T-helper 17 cell (primary cell): ENCODE measurements at places on chromosomes 6 and 20. TPM values are rescaled to one million over a fixed set of nuclear protein-coding genes. Genes with fewer than 3 reads are reported as not detected.
A peak's percentile ranks its signal among the peaks of the same experiment; 100 is the strongest.

Gene SAMD5
- total RNA-seq, result not detected

GRCh38 chr20:33419140-33419974 is 18.0 kb upstream of the CDK5RAP1 start:
- no peaks in the 10 kb centered on the region for H3K36me3 ChIP-seq
- H3K27me3 ChIP-seq, result no peaks in the 10 kb centered on the region
- no peak overlapping the region for H3K27ac ChIP-seq
- no peak overlapping the region for H3K4me3 ChIP-seq
- no peak for DNase-seq

Gene ACSS1
- total RNA-seq, result 34.0 TPM

GRCh38 chr6:49906526-49906925 is 40.2 kb upstream of the CRISP1 start:
- no peak for DNase-seq
- no peak overlapping the region for H3K27ac ChIP-seq
- no peaks in the 10 kb centered on the region for H3K4me1 ChIP-seq
- no peaks in the 10 kb centered on the region for H3K27me3 ChIP-seq

DNA sequence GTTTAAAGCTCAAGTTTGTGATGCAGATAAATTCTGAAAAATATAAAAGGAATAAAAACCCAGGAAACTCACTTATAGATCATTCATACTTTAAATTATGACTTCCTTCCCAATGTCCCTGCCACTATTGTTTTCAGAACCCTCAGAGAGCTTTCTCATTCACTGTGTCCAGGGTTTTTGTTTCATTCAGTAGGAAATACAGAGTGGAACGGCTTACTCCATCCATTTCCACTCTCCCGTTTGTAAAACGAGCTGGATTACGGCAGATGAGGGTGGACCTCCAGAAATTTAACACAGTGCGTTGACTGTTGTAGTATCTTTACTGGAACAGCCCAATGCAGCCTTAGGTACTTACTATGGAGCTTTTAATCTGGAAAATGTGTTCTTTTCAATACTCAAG is 23.6 kb downstream of the BPIFA1 start:
- peaks cover 50% of the 10 kb centered on the region for H3K27me3 ChIP-seq
- peaks cover 7% of the 10 kb centered on the region for H3K4me1 ChIP-seq
- no peaks in the 10 kb centered on the region for H3K36me3 ChIP-seq
- DNase-seq, result no peak
- H3K4me3 ChIP-seq, result no peak overlapping the region
- no peak overlapping the region for H3K27ac ChIP-seq

DNA sequence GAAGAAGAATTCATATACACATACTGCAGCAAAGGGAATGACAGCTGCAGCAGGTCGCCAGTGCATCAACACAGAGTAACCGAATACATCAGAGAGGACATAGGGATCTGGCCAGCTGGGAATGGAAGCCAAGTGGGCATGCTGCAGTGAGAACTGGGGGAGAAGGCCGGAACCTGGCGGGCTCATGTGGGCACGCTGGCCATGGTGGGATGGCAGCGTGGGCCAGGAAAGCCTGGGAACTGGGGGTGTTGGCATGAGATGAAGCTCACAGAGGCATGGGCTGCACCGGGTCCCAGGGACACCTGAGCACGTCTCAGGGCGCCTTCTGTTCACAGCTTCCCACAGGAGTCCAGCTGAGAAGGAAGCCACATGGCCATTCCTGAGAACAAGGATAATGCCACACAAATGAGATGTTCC is 139.5 kb upstream of the AGPAT4 start:
- no peaks in the 10 kb centered on the region for H3K36me3 ChIP-seq
- H3K27ac ChIP-seq, result no peak overlapping the region
- no peak overlapping the region for H3K4me3 ChIP-seq
- H3K4me1 ChIP-seq, result no peaks in the 10 kb centered on the region
- peaks cover 22% of the 10 kb centered on the region for H3K27me3 ChIP-seq

GRCh38 chr20:37921341-37921929 is 18.5 kb downstream of the VSTM2L start:
- H3K4me1 ChIP-seq, result peaks cover 6% of the 10 kb centered on the region
- H3K36me3 ChIP-seq, result peaks cover 4% of the 10 kb centered on the region
- DNase-seq, result no peak

DNA sequence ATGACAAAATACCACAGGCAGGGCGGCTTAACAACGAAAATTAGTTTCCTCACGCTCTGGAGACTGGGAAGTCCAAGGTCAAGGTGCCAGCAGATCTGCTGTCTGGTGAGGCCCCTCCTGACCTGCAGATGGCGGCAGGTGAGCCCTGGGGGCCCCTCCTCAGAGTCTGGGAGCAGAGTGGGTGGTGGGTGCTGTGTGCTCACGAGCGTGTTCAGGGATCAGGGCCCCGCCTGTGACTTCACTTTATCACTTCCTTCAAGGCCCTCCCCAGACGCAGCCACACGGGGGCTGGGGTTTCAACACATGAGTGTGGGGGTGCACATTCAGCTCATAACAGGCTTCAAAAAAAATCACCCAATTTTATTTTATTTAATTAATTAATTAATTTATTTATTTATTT is 39.3 kb downstream of the SLC2A4RG start:
- H3K36me3 ChIP-seq, result no peaks in the 10 kb centered on the region
- H3K27me3 ChIP-seq, result no peaks in the 10 kb centered on the region
- peaks cover 15% of the 10 kb centered on the region for H3K4me1 ChIP-seq
- no peak overlapping the region for H3K27ac ChIP-seq

GRCh38 chr6:9140951-9141460 is 705.7 kb upstream of the SLC35B3 start:
- H3K27me3 ChIP-seq, result no peaks in the 10 kb centered on the region
- H3K4me3 ChIP-seq, result no peak overlapping the region
- H3K27ac ChIP-seq, result no peak overlapping the region
- no peaks in the 10 kb centered on the region for H3K36me3 ChIP-seq
- no peaks in the 10 kb centered on the region for H3K4me1 ChIP-seq

DNA sequence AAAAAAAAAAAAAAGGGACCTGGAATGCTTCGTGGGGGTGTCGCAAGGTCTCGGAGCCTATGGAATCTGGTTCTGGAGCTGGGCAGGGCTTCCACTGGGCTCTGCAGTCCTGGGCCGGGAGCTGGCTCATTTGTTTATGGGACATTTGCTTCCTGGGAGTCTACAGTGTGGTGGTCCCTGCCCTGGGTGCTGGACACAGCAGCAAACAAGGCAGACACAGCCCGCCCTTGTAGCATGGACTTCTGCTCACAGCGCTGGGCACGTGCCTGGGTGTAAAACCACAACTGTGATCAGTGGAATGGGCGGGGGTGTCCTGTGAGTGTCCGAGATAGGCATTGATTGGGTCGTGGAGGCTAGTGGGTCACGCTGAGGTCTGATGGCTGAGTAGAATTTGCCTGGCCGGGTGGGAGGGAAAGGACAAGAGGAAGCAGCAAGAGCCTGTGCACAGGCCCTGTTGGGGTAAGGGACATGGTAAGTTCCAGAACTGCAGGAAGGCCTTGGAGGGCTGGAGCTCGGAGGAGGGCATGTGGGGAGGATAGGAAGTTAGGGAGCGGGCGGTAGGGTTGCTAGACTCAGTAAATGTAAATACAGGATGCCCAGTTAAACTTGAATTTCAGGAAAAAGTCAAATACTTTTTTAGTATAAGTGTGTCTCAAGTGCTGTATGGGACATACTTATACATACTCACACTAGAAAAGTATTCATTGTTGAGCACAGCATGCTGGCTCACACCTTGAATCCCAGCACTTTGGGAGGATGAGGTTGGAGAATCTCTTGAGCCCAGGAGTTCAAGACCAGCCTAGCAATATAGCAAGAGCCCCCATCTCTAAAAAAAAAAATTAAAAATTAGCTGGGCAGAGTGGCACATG is 61.3 kb upstream of the PMEPA1 start:
- H3K4me1 ChIP-seq, result peaks cover 2% of the 10 kb centered on the region
- no peak overlapping the region for H3K4me3 ChIP-seq
- no peak overlapping the region for H3K27ac ChIP-seq
- peaks cover 2% of the 10 kb centered on the region for H3K36me3 ChIP-seq
- no peak for DNase-seq

- no peaks in the 10 kb centered on the region for H3K36me3 ChIP-seq
- H3K4me1 ChIP-seq, result peaks cover 20% of the 10 kb centered on the region
- H3K27ac ChIP-seq, result peak overlapping the region; percentile 79
- DNase-seq, result no peak
- no peak overlapping the region for H3K4me3 ChIP-seq
- H3K27me3 ChIP-seq, result no peaks in the 10 kb centered on the region
Measured at GRCh38 chr6:27159725-27160124, 87.8 kb upstream of the PRSS16 start.

Gene BHLHE23
- not detected for total RNA-seq

DNA sequence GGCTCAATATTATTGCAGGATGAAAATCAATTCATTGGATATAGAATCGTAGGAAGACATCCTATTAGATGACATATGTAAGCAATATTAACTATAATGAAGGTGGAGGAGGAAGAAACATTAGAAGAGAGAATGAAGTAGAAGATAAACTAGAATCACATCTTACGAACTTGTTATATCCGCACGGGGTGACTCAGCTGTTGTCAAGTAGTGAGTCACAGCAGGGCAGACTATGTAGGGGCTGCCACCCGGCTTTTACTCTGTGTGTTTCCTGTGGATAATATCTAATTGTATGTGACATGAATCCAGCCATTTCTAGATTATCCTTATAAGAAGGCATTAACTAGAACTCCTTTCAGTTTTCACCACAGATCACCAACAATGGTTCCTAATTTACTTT is 520.2 kb downstream of the DOK5 start:
- no peak for DNase-seq
- H3K4me3 ChIP-seq, result no peak overlapping the region
- no peaks in the 10 kb centered on the region for H3K36me3 ChIP-seq
- no peak overlapping the region for H3K27ac ChIP-seq
- H3K4me1 ChIP-seq, result no peaks in the 10 kb centered on the region
- H3K27me3 ChIP-seq, result no peaks in the 10 kb centered on the region

DNA sequence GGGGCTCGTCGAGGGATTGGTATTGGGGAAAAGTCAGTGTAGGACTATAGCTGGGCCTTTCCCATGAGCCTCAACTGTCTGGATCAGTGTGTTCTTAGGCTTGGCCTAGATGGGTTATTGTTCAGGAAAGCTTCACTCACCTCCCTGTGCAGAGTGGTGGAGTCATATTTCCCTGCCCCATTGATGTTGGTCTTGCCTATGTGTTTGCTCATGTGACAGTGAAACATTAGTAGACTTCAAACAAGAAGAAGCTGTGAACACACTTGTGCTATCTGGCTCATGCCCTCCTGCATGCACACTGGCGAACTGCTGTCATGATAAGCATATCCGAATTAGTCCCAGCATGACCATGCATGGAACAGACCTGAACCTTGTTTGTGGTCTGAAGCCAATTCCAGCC is 171.1 kb downstream of the DHX35 start:
- H3K27me3 ChIP-seq, result peaks cover 41% of the 10 kb centered on the region
- no peaks in the 10 kb centered on the region for H3K36me3 ChIP-seq
- no peak overlapping the region for H3K4me3 ChIP-seq
- no peak for DNase-seq
- H3K27ac ChIP-seq, result no peak overlapping the region
- H3K4me1 ChIP-seq, result no peaks in the 10 kb centered on the region

GRCh38 chr6:41022294-41022693 is 16.7 kb downstream of the UNC5CL start:
- no peak overlapping the region for H3K4me3 ChIP-seq
- DNase-seq, result no peak

- no peaks in the 10 kb centered on the region for H3K27me3 ChIP-seq
- no peak for DNase-seq
- no peak overlapping the region for H3K27ac ChIP-seq
- H3K36me3 ChIP-seq, result peaks cover 29% of the 10 kb centered on the region
Measured at GRCh38 chr6:84150705-84151104, 76.7 kb downstream of the CEP162 start.

Gene OTOR
- total RNA-seq, result not detected

Gene RAET1L
- total RNA-seq, result not detected

Gene GGTLC1
- total RNA-seq, result not detected

GRCh38 chr6:14585689-14586088 is 468.1 kb downstream of the CD83 start:
- H3K27ac ChIP-seq, result no peak overlapping the region
- no peaks in the 10 kb centered on the region for H3K27me3 ChIP-seq
- H3K36me3 ChIP-seq, result no peaks in the 10 kb centered on the region
- no peaks in the 10 kb centered on the region for H3K4me1 ChIP-seq

GRCh38 chr20:64239449-64240242 is 15.9 kb upstream of the PCMTD2 start:
- H3K4me3 ChIP-seq, result no peak overlapping the region
- no peaks in the 10 kb centered on the region for H3K36me3 ChIP-seq
- H3K27me3 ChIP-seq, result peaks cover 21% of the 10 kb centered on the region
- no peak overlapping the region for H3K27ac ChIP-seq

DNA sequence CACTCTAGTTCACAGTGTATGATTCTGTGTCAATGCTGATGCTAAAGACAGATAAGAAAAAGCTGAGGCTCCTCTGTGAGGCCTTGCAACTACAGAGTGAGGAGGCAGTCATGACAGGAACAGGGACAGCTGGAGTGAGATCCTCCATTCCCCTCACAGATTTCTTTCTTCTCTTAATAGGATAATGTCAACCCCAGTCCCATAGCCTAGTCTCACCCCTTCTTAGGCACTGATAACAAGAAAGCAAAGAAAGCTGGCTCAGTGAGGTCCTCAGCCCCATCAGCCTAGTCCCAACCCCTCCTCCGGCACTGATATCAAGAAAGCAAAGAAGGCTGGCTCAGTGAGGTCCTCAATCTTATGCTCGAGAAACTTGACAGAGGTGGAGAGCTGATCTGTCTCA is 2.1 kb upstream of the PTCHD4 start:
- no peak overlapping the region for H3K4me3 ChIP-seq
- DNase-seq, result no peak
- no peak overlapping the region for H3K27ac ChIP-seq
- H3K36me3 ChIP-seq, result no peaks in the 10 kb centered on the region
- no peaks in the 10 kb centered on the region for H3K4me1 ChIP-seq

Gene VGLL2
- total RNA-seq, result not detected
